Endodermal cell (in vitro differentiated cells): ENCODE measurements at places on chromosomes 4 and X.

- no peak for DNase-seq
These were observed 70.1 kb downstream of the CHM start for GRCh38 chrX:85977218-85977617.

DNA sequence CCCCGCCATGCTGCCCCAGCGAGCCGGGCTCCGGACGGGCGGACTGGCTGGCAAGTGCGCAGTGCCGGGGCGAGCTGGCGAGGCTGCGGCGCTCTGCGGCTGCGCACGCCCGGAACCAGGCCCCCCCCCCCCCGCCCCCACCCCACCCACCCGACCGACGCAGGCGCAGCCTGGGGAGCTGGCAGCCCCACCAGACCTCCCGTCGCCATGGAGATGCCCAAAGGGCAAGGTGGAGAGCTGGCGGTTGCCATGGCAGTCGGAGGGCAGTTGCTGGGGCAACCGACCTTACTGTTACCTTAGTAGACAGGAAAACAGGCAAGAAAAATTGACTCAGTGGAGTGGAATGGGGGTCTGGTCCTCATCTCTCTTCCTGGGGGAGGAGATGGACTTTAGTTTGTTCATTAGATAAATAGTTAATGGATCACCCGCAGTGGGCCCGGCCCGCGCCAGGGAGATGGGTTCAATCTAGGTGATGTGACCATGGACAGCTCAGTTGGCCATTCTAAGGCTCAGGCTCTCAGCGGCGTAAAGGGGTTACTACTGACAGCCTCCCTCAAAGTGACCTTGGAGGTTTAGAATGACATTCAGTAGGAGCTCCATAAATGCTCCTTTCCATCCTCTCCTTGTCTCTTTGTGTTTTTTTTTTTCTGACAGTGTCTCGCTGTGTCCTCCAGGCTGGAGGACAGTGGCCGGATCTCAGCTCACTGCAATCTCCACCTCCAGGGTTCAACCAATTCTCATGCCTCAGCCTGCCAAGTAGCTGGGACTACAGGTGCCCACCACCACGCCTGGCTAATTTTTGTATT, at the start of gene PCSK1N:
PCSK1N (minus strand) TSS at position 87 of the 806 bp plus-strand sequence; CDS start at position 9, 78 bp downstream.
- DNase-seq, result peak; percentile 61

GRCh38 chrX:47574547-47575301, 7.5 kb upstream of the TIMP1 start:
- peak; percentile 70 for DNase-seq

DNA sequence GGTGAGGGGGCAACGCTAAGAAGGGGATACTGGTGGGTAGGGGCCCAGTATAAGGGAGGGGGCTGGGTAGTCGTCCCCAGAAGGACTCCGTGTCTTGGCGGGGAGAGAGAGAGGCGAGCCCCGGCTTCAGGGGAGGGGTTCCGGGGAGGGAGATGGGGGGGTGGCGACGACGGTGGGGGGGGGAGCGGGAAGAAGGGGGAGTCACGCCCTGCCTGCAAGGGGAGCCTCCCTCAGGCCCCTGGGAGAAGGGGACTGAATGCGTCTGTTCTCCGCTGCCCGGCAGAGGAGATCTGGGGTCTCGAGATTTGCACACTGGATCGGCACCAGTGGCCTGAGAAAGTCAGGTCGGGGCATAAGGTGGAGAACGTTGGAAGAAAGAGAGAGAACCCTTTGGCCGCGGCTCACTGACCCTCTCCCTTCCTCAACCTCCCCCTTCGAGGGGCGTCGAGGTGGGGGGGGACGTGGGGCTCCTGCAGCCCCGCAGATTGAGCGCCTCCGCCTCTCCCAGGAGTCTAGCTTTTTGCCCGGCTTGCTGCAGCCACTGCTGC, 609 bp upstream of the BCORL1 start:
- DNase-seq, result no peak

GRCh38 chrX:80430826-80431504, 10.7 kb downstream of the TENT5D start:
- DNase-seq, result peak; percentile 54

DNA sequence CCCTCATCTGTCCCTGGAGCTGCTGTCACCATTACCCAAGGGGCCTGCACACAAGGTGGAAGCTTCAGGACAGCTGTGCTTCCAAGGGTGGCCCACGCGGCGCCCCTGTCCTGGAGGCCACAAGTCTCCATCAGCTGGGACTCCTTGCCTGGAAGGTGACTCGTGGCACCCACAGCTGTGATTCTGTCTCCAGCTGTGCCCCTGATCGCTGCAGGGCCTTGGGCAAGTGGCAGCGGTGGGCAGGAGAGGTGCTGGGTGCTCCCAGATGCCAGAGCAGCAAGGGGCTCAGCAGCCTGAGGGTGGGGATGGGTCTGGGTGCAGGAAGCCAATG, 9.0 kb upstream of the DUSP9 start:
- peak; percentile 28 for DNase-seq

- no peak for DNase-seq
These were observed 1025.5 kb downstream of the RPA4 start for GRCh38 chrX:97909245-97909644.

- DNase-seq, result peak; percentile 87
These were observed 130.7 kb upstream of the GPRIN3 start for GRCh38 chr4:89438102-89438831.
